ENCODE measurements at places on chromosomes 5 and 9. TPM values are rescaled to one million over a fixed set of nuclear protein-coding genes. Genes with fewer than 3 reads are reported as not detected.
A peak's percentile ranks its signal among the peaks of the same experiment; 100 is the strongest.

DNA sequence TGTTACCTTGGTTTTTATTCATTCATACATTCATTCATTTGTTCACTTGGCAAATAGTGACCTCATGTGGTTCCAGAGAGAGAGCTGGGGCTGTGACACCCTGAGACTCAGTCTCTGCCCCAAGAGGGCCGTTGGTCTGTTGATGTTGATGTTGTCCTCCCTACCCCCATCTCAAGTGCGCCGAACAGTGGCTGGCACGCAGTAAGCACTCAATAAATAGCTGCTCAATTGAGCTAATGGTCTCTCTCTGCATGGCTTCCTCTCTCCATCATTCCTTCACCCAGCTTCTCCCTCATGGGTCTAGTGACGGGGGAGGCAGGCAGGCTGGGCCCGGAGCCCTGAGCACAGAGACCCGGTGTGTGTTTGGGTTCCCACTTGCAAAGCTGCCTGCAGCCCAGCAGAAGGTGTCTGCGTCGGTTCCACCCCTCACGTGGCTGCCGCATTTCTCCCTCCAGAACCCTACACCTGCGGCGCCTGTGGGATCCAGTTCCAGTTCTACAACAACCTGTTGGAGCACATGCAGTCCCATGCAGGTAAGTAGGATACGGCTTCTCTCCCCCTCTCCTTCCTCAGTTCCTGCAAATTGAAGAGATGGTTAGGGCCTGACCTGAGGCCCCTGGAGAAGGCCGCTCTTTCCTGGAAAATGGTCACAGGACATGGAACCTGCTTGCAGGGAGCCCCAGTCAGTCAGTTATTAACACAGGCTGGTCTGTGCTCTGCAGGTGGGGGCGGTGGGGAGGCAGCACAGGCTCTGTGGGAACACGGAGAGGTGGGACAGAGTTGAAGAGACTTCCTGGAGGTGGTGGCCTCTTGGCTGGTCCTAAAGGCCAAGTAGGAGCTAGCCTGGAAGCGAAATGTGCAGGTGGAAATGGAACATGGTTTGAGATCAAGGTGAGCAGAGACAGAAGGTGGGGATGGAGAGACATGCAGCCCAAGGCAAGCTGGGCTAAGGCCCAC, 42.0 kb downstream of the AMBP start:
- peaks cover 15% of the 10 kb centered on the region for H3K36me3 ChIP-seq
- H3K27me3 ChIP-seq, result no peaks in the 10 kb centered on the region
- H3K27ac ChIP-seq, result no peak overlapping the region
- H3K4me1 ChIP-seq, result no peaks in the 10 kb centered on the region

DNA sequence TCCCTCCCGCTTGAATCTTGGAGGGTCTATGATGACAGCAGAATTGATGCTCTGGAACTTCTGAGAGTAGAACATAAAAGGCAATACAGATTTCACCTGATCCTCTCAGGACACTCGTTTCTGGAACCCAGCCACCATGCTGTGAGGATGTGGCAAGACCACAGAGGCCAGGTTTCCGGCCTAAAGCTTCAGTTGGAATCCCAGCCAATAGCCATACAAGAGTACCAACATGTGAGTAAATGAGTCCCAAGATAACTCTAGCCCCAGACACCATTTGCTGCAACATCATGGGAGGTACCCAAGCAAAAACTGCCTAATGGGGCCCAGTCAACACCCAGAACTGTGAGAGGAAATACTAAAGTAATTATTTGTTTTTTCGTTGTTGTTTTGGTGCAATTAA, 65.7 kb upstream of the MARCHF11 start:
- DNase-seq, result no peak
- no peak overlapping the region for H3K27ac ChIP-seq
- H3K27me3 ChIP-seq, result no peaks in the 10 kb centered on the region
- no peaks in the 10 kb centered on the region for H3K36me3 ChIP-seq
- no peak overlapping the region for H3K4me3 ChIP-seq
- no peaks in the 10 kb centered on the region for H3K4me1 ChIP-seq

- DNase-seq, result no peak
- H3K27me3 ChIP-seq, result peaks cover 16% of the 10 kb centered on the region
- H3K36me3 ChIP-seq, result no peaks in the 10 kb centered on the region
- no peak overlapping the region for H3K4me3 ChIP-seq
- no peak overlapping the region for H3K27ac ChIP-seq
- no peaks in the 10 kb centered on the region for H3K4me1 ChIP-seq
These were observed 14.7 kb downstream of the ISL1 start for GRCh38 chr5:51397996-51398395.

PTPN3 gene
- total RNA-seq, result 7.9 TPM

DNA sequence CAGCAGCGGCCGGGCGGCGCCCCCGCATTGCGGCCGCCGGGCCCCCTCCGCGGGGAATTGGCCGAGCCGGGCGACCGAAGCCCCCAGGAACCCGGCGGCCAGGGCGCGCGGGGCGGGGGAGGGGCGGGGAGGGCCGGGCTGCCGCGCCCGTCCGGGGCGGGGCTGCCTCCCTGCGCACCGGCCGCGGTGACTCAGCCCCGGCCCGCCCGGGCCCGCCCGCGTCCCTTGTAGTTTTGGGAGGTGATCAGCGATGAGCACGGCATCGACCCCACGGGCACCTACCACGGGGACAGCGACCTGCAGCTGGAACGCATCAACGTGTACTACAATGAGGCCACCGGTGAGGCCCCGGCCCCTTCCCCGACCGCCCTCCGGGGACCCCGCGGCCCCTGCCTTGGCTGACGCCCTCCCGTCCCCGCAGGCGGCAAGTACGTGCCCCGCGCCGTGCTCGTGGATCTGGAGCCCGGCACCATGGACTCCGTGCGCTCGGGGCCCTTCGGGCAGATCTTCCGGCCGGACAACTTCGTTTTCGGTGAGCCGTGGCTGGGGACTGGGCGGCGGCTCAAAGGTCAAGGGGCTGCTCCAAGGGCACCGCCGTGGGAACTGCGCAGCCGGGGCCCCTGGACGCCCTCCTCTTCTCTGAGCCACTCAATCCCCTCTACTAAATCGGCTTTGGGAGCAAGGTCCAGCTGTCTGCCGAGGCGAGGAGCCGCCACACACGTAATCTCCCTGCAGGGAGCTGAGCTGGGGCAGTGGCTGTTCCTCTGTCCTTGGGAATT, 592 bp downstream of the TUBB4B start:
- DNase-seq, result peak; percentile 71
- H3K27ac ChIP-seq, result peak overlapping the region; percentile 94
- H3K4me1 ChIP-seq, result peaks cover 61% of the 10 kb centered on the region

- peaks cover 20% of the 10 kb centered on the region for H3K36me3 ChIP-seq
- H3K4me1 ChIP-seq, result no peaks in the 10 kb centered on the region
- H3K27ac ChIP-seq, result peak overlapping the region; percentile 80
- no peaks in the 10 kb centered on the region for H3K27me3 ChIP-seq
- DNase-seq, result peak; percentile 76
These were observed 76.1 kb downstream of the TLE1 start for GRCh38 chr9:81613002-81613812.

DNA sequence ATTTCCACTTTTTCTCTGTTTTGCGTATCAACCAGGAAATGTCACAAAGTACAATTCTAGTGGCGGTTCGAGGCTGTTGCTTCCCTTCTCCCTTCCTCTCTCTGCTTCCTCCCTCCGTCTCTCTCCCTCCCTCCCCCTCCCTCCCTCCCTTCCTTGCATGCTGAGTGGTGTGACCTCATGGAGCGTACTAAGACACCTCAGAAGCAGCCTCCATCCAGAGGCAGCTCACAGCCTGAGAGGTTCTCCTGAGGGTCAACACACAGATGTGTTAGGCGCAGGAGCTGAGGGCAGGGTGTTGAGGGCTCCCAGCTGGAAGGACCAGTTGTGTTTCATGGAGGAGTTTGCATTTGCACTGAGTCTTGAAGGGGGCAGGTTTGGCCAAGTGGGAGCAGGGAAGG, 57.7 kb downstream of the COL5A1 start:
- DNase-seq, result no peak
- H3K4me3 ChIP-seq, result no peak overlapping the region
- peaks cover 9% of the 10 kb centered on the region for H3K36me3 ChIP-seq

- DNase-seq, result no peak
- H3K4me1 ChIP-seq, result no peaks in the 10 kb centered on the region
- no peak overlapping the region for H3K4me3 ChIP-seq
- H3K27me3 ChIP-seq, result no peaks in the 10 kb centered on the region
These were observed 77.9 kb downstream of the CTSL start for GRCh38 chr9:87803623-87804345.
